ENCODE measurements at places on chromosomes 2 and 18.

- DNase-seq = no peak
These were observed 136.0 kb downstream of the CTIF start for GRCh38 chr18:48674758-48675351.

GRCh38 chr2:240355001-240355891, 80.2 kb upstream of the GPC1 start:
- no peak for DNase-seq

DNA sequence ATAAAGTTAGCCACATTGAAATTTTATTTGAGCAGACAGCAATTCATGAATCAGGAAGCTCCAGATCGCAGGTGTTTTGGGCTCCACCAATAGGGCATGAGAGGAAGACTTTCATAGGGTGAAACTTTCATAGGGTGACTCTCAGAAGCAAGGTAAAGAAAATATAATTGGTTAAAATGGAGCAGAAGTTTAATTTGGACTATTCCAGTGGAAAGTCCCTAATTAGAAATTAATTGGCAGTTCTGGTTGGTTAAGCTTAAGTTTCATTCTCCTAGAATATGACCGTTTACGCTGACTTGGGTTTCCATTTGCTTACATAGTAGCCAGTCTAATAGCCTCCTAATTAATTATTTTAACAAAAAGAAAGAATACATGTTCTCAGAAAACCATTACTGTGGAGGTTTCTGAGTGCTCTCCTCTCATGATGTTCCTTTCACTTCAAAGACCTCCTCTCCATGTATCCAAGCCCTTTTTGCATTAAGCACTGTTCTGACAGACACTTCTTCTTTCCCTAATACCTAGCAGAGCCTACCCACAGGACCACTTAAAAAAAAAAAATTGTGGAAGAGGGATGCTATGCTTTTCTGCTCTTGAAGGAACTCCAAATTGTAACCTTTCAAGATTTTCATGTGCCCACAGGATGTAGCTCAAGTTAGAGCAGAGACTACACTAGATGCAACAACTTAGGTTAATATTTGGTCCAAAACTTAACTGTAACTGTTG, 99.1 kb downstream of the MREG start:
- no peak for DNase-seq

DNA sequence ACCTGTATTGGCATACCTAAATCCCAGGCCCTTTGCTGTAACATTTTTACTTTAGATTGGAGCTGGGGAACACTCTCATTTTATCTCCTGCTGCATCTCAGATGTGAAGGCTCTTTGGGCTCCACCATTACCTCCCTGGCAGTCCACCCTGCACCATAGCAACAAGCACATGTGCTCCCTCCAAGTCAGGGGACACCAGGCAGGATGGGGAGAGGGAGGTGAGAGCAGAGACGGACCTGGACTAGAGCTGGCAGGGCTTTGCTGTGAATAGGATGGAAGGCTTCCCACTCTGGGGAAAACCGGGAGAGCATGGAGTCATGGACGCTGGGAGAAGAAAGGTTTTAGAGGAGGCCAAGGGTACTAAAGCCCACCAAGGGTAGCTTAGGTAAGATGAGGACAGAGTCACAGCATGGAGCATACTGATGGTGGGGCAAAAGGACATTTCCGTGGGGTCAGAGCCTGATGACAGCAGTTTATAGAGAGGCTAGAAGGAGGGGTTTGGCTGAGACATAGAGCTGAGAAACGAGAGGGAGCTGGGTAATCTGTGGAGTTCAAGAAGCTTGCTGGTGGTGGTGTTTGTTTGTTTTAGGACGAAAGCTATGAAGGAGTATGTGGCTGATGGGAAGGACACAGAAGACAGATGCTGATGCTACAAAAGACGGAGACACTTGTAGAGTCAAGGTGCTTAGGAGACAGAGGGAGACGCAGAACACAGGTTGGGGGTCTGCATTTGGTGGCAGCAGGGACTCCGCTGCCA, 134.8 kb downstream of the COL6A3 start:
- DNase-seq = no peak

DNA sequence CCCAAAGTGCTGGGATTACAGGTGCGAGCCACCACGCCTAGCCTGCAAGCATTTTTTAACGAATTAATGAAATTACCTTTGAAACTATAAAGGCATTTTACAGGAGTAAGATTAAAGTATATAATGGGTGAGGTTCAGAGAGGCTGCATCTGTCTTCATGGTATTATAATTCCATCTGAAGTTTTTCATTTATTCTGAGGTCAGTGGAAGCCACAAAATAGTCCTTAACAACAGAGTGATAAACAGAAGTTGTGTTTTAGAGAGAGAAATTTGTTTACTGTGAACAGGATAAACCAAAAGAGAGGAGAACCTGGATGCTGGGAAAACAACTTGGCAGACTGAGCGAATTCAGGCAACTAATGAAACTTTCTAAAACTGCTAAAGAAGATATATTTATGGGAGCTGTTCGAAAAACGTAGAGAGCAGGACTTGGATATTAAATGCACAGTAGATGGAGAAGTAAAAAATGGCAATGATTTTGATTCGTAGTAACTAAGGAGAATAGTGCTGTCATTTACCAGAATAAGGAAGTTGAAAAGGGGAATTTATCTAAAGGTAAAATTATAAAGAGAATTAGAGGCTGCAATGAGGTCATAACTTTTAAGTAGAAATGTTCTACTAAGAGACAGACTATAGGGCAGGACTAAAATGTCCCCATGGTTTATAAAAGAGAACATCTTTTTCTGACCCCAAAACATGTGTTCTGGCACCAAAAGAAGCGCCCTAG, 37.9 kb upstream of the ITGA4 start:
- no peak for DNase-seq

- no peak for DNase-seq
These were observed 790.9 kb upstream of the GCFC2 start for GRCh38 chr2:76501641-76502040.

GRCh38 chr2:86073225-86073624, 32.5 kb downstream of the POLR1A start:
- DNase-seq = no peak

GRCh38 chr2:240564561-240565332, 3.5 kb upstream of the RNPEPL1 start:
- DNase-seq = no peak

GRCh38 chr2:170467568-170468422, 247.3 kb upstream of the SP5 start:
- DNase-seq = no peak

GRCh38 chr2:55010915-55011314, 39.3 kb downstream of the RTN4 start:
- DNase-seq = no peak

DNA sequence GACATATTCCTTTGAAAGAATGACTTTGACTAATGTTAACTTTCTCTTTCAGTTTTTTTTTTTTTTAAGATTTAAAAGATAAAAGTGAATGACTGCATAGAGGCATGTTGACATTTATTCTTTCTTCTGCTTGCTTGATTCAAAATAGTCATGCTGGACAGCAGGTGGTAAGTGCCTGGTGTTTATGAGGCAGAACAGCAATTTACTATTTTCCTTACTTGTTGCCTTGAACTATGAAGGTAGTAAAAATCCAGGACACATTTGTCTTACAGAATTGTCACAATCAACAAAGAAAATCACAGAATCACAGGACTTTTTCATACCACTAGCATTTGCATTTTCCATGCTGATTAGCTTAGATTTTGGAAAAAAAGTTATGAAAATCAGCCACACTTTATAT, 388.3 kb downstream of the CTNNA2 start:
- DNase-seq = no peak

GRCh38 chr2:109128048-109128615, 873 bp upstream of the SH3RF3 start:
- no peak for DNase-seq

DNA sequence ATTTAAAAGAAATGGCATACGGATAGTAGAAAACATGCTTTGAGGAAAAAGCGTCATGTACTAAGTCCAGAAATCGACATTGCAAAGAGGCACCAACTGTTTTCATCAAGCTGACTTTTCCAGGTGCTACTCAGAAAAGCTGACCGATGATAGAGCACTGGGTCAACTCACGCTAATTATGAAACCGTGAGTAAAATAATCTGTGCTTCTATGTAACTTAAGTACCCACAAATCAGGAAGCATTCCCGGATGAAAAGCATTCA, 353 bp upstream of the NUP35 start:
- DNase-seq = no peak

DNA sequence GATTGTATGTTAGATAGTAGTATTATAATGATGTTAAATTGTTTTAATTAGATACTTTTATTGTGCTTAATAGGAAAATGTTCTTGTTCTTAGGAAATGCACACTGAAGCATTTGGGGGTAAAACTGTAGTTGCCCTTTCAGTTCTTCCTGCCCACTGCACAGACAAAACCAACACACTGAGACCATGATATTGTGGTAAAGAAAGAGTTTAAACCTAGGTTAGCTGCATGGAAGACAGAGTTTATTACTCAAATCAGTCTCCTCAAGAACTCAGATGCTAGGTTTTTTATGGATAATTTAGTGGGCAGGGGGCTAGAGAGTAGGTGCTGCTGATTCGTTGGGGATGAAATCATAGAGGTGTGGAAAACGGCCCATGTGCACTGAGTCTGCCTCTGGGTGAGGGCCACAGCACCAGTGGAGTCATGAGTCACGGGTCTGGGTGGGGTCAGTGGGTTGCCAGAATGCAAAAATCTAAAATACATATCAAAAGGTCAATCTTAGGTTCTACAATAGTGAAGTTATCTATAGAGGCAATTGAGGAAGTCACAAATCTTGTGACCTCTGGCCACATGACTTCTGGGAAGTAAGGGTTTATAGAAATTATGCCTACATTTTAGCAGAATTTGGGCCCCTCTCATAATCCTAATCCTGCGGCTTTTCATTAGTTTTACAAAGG, 283.4 kb upstream of the FBXO11 start:
- DNase-seq = no peak

DNA sequence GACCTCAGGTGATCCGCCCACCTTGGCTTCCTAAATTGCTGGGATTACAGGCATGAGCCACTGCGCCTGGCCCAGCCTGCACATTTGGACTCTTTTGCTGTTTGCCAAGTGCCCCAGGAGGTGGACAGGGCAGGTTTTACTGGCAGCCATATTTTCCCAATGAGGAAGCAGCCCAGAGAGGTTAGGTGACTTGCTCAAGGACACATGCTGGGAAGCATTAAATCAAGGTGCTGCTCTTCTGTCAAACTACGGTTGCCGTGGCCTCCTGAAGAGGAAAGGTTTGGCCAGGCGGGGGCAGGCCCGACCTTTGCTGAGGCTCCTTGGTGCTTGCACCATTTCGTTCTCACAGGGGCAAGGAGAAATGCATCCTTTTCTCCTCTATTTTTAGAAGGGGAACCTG, 44.0 kb downstream of the DNMT3A start:
- no peak for DNase-seq

DNA sequence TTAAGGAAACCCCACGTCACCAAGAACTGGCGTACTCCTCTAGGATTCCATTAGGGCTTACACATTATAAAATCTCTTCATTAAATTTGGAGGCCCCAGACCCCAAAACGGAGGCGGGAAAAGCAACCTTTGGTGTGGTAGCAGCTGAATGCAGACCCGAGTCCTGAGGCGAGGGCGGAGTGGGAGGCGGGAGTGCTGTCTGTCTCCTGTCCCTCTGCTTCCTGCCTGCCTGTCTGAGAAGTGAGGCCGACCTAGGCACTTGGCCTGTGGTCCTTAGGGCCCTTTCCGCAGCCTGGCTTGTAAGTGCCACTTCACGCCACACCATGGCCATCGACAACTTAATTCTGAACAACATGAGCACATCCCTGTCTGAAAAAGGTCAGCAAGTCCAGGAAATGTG, 102.1 kb downstream of the RTN4 start:
- DNase-seq = no peak

GRCh38 chr18:61753373-61753772, 139.4 kb downstream of the RNF152 start:
- DNase-seq = no peak

- no peak for DNase-seq
These were observed 56.1 kb downstream of the SLC35F5 start for GRCh38 chr2:113700186-113700841.

GRCh38 chr2:158725441-158725891, 69.7 kb upstream of the DAPL1 start:
- DNase-seq = peak; percentile 11

DNA sequence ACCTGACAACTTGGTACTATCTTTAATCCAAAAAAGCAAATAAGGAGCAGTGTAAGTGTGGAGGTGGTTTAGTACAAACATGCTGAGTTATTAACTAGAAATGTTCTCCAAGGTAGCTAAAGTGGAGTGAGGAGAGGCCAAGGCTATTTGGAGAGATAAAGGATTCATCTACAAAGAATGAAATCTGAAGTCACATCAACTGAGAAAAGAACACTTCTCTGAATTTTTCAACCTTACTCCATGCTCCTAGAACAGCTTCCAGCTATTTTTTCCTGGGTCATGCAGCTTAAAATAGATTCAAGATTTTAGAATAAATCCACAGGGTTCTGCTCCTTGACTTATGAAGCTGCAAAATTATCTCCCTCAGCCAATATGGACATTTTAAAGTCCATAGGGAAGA, 18.7 kb downstream of the IMMT start:
- no peak for DNase-seq

DNA sequence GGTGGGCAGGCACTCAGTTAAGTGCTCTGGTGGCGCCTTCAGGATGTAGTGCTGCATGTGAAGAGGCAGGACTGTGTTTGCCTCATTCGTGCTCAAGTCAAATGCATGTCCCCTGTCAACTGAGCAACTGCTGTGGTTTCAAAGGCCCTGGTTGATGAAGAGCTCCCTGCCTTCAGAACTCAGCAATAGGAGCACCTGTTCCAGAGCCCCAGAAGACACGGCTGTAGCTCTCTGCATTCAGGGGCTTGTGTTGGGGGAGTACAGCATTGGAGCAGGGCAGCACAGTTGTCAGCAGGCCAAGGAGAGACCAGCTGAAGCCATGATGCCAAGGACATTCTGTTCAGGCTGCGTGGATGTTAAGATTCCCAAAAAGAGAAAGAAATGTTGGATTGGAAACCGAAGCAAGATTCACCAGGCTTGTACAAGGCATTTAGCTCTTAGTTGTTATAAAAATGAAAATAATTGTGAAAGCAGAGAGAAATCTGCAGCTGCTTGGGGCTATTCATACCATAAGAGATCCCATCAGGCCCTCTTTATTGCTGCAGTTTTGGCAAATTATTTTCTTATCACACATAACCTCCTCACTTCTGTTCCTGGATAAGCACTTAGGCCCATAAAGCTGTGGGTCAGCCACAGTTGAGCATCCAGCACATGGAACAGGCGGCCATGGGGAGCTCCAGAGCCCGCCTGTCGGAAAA, 252.4 kb upstream of the ZNF521 start:
- DNase-seq = no peak

- no peak for DNase-seq
These were observed 46.6 kb downstream of the ZNF532 start for GRCh38 chr18:58911241-58911640.

GRCh38 chr2:76210551-76210950, 499.8 kb upstream of the GCFC2 start:
- no peak for DNase-seq

- DNase-seq = no peak
These were observed 2.2 kb downstream of the LBX2 start for GRCh38 chr2:74496997-74497776.

DNA sequence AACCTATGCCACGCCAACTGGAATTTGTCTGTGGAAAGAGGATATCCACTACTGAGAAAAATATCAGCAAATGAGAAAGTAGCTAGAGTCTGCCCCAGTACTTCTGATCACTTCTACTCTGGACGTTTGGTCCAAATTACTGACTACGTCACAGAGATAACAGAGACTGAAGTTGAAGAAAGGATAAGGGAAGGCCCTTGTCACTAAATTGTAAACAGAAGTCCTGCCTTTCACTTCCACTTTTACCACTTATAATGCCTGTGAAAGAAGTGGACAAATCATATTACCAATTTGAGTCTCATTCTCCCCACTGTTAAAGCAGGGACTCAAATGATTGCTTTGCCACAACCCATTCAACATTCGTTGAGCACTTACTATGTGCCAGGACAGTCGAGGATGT, 173.9 kb upstream of the ERBB4 start:
- DNase-seq = no peak
